Colonic mucosa (tissue), 4 donors: ENCODE measurements at places on chromosomes 12 and 14.

DNA sequence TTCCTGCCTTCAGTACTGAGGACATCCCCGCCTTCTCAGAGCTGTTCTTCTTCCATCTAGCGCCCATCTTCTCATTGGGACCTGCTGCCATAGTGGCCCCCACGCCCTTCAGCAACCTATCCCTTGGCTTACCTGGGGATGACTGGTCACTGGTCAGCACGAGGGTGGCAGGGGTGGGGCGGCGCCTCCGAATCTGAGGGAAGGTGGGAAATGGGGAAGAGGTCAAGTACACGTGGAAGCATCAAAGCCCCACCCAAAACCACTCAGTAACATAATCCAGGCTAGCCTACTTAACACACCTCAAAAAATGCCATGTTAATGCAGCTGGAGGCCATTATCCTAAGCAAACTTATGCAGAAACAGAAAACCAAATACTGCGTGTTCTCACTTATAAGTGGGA, 4.3 kb downstream of the PPP1R1A start:
- no peak for DNase-seq

GRCh38 chr14:87264796-87265195, 728.2 kb downstream of the GALC start:
- DNase-seq = no peak

DNA sequence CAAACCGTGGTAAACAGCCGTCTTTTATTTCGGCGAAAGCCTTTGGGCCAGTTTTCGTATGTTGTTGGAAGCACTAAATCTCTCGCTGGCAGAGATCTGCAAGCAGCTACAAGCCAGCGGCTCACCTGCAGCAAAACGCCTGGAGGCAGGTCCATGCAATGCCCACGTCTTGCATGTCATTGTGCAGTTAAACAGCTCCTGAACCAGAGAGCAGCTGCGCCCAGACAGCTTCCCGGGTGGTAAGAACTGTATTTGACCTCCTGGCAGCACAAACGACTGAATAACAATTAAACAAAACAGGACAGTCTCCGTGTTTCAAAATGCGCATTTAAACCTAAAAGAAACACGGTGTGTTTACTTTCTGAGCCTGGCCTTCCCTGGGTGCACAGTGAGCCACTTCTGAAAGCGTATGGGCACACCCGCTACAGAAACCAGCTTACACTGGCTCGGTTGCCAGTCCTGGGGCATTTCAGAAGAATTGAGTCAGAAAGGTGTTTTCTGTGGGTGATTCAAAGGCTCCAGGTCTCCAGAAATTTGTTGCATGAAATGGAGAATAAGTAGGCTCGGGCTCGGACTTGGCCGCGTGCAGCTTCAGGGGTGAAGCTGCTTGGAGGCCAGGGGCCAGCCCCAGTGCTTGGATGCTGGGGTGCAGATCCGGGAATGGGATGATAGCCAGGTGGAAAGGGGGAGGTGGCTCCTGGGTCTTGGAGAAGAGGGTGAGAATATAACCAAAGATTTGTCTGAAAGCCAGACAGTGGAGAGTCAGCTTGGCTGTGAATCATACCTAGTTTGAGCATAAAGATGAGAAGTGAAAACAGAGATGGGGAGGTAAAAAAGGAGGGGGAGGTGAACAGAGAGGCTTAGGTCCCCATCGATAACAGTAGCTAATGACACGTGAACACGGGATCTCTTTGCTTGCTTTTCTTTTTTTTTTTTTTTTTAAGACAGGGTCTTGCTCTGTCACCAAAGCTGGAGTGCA, 24.9 kb upstream of the FZD10 start:
- DNase-seq = no peak

GRCh38 chr14:105455766-105456660, 18.6 kb upstream of the CRIP2 start:
- no peak for DNase-seq

DNA sequence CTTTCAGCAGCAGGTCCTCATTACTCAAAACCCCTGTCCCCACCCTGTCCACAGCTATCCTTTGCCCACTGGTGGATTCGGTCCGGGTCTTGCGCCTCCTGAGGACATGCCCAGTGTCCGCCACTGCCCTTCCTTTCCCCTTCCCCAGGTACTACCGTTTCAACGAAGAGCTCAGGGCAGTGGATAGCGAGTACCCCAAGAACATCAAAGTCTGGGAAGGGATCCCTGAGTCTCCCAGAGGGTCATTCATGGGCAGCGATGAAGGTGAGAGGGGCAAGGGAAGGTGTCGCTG, 8.7 kb downstream of the MMP14 start:
- no peak for DNase-seq

GRCh38 chr12:5796171-5796958, 148.7 kb downstream of the ANO2 start:
- peak; percentile 26 for DNase-seq

GRCh38 chr12:76717314-76717713, 46.6 kb upstream of the ZDHHC17 start:
- no peak for DNase-seq

- no peak for DNase-seq
Observed at GRCh38 chr12:2637371-2637770, 157.4 kb upstream of the FKBP4 start.

- DNase-seq = peak; percentile 82
Observed at GRCh38 chr12:57149245-57149900, 2.0 kb upstream of the LRP1-AS start.

DNA sequence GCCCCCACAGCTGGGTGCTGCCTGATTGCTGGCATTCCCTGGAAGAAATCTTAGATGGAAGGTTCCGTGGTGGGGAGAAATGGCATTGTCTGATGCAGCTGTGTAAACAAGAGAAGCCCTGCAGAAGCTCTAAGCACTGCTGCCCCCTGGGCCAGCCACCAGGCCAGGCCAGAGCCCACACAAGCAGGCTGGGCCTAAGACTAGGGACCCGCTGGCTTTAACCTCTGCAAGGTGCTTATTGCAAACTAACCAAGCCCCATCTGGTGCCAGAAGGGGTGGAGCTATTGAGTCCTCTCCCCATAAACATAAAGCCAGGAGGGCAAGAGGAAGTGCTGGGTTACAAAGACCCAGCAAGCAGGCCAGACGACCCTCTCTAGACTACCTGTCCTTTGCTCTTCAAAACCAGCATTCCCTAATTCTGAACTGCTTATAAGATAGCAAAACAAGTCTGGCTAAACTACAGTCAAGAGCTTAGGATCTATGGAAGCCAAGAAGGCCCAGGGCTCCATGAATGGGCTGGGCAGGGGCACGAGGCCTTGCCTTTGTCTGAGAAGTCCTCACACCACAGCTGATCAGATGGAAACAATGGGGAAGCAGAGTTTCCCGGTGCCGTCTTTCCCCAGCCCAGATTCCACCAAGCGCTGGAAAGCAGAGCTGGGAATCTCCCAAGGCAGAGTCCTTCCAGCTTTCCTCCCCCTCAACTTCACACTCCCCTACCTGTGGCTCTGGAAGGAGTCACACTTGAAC, 28.8 kb downstream of the P2RX4 start:
- no peak for DNase-seq

DNA sequence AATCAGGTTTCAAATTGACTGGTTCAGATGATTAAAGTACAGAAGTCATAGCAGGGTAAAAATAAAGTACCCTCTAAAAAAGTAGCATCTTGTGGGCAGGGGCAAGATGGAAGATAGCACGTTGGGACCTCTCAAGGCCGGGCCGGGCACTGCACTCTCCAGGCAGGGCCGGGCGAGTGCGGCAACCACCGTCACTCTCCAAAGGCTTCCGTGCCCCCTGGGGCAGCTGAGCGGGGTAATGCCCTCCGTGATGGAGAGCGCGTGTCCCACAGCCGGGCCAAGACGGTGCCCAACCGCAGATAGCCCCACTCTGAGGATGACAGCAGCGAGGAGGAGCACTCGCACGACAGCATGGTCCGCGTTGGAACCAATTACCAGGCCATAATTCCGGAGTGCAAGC, 8.6 kb upstream of the PLXNC1 start:
- no peak for DNase-seq

DNA sequence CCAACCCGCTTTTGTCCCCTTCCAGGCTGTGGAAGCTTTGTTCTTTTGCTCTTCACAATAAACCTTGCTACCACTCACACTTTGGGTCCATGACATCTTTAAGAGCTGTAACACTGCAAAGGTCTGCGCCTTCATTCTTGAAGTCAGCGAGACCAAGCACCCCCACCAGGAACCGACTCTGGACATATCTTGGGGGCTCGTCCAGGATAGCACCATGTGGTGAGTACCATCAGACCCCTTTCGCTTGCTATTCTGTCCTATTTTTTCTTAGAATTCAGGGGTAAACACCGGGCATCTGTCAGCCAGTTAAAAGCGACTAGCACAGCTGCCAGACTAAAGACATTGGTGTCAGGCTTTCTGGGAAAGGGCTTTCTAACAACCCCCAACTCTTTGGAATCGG, 137.6 kb upstream of the PPFIA2 start:
- no peak for DNase-seq

GRCh38 chr14:50600849-50601248, 40.9 kb downstream of the ATL1 start:
- no peak for DNase-seq

- peak; percentile 20 for DNase-seq
Observed at GRCh38 chr14:104979758-104980610, 1.8 kb upstream of the AHNAK2 start.

DNA sequence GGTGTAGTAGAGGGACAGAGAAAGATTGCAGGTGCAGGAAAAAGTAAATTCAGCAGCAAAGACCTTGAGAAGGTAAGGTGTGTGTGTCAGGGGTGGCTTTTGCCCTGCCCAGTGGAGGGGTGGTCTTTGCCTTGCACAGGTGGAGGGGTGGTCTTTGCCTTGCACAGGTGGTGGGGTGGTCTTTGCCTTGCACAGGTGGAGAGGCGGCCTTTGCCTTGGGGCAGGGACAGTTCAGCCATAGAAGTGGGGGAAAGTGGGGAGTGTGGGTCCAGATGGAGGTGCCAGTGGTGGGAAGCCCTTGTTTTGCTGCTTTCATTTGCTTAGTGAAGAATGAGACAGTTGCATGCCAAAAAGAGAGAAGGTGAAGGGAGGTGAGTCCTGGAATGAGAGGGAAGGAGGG, 65.7 kb downstream of the PRMT8 start:
- no peak for DNase-seq

- DNase-seq = no peak
Observed at GRCh38 chr12:102521662-102522277, 41.4 kb upstream of the IGF1 start.

- DNase-seq = no peak
Observed at GRCh38 chr12:15273896-15274295, 48.4 kb upstream of the PTPRO start.

DNA sequence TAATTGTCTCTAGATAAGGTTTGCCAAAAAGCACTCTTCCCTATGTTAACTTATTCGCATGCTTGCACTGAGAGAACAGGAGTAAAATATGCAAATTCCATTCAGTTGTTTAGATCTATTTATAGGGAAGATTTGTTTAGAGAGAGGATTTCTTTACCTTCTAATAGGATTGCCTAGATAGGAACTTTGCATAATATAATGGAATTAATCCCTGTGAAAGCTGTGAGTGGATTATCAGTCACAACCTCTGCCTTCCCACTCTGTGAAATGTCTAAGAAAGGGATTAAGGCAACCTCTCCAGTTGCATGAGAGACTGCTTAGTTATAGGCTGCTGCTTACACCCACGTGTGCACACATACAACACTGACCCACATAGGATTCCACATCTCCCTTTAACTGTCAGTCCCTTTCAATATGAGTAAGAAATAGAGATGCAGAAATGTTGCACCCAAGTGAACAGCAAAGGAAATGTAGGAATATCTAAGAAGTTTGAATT, 83.2 kb downstream of the ALG10B start:
- DNase-seq = no peak

DNA sequence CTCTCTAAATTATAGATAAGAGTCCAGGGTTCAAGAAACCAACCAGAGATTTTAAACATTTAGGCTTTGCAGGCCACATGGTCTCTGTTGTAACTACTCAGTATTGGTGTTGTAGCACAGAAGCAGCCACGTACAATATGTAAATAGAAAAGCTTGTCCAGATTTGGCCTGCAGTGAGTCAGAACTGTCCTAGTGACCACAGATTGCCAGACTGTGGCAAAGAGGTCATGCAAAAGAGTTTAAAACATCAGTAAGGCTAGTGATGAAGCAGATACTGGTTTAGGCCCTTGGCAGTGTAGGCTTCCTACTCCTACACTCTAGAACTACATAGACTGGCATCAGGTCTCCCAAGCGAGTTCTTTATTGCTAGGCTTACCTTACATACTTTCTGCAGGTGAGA, 117.6 kb upstream of the GARIN6 start:
- no peak for DNase-seq

- no peak for DNase-seq
Observed at GRCh38 chr12:128911861-128912260, 58.6 kb downstream of the GLT1D1 start.

- no peak for DNase-seq
Observed at GRCh38 chr12:89414851-89415250, 62.5 kb upstream of the DUSP6 start.

GRCh38 chr12:104964856-104965205, 6.7 kb upstream of the SLC41A2 start:
- no peak for DNase-seq

DNA sequence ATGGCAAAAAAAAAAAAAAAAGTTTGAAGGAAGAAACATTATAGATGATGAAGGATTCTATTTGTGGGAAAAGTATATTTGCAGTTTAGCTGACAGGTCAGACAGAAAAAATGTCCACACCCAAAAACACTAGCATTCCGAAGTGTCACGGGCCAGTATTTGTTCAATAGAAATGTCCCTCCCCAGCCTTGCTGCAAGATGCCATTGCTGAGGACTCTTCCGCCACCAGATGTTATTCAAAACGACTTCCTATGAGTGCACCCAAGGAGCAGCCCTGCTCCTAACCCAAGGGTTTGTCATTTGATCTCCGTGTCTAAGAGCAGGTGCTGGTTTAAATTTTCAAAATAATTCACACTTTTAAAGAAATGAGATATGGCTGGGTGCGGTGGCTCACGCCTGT, 163.1 kb downstream of the GCH1 start:
- no peak for DNase-seq

- no peak for DNase-seq
Observed at GRCh38 chr12:89733579-89734201, 25.1 kb upstream of the ATP2B1 start.

- DNase-seq = no peak
Observed at GRCh38 chr12:53795927-53796326, 44.1 kb upstream of the CISTR start.

GRCh38 chr12:49903351-49903699, 375 bp downstream of the FAIM2 start:
- no peak for DNase-seq

- no peak for DNase-seq
Observed at GRCh38 chr14:28756884-28757570, 9.6 kb upstream of the FOXG1 start.

GRCh38 chr12:68913682-68914081, 19.3 kb downstream of the CPM start:
- no peak for DNase-seq

- no peak for DNase-seq
Observed at GRCh38 chr14:19771895-19772430, 1.3 kb upstream of the OR4M1 start.

GRCh38 chr12:68768431-68768939, 22.5 kb downstream of the SLC35E3 start:
- DNase-seq = no peak

- peak; percentile 73 for DNase-seq
Observed at GRCh38 chr12:546920-547845, 87.4 kb downstream of the B4GALNT3 start.

GRCh38 chr14:100442498-100443490, 119.7 kb downstream of the SLC25A47 start:
- no peak for DNase-seq

- DNase-seq = no peak
Observed at GRCh38 chr12:93002293-93003054, 73.4 kb upstream of the EEA1 start.
